Tibial nerve (tissue), 4 donors: ENCODE measurements at places on chromosomes 4 and X. TPM values are rescaled to one million over a fixed set of nuclear protein-coding genes. Genes with fewer than 3 reads are reported as not detected.

GRCh38 chr4:39446842-39447573 is 11.7 kb downstream of the RPL9 start:
- peaks cover 35% of the 10 kb centered on the region for H3K36me3 ChIP-seq
- peaks cover 9% of the 10 kb centered on the region for H3K4me1 ChIP-seq
- peak overlapping the region; percentile 40 for H3K4me3 ChIP-seq
- DNase-seq, result no peak
- H3K27me3 ChIP-seq, result no peaks in the 10 kb centered on the region

DNA sequence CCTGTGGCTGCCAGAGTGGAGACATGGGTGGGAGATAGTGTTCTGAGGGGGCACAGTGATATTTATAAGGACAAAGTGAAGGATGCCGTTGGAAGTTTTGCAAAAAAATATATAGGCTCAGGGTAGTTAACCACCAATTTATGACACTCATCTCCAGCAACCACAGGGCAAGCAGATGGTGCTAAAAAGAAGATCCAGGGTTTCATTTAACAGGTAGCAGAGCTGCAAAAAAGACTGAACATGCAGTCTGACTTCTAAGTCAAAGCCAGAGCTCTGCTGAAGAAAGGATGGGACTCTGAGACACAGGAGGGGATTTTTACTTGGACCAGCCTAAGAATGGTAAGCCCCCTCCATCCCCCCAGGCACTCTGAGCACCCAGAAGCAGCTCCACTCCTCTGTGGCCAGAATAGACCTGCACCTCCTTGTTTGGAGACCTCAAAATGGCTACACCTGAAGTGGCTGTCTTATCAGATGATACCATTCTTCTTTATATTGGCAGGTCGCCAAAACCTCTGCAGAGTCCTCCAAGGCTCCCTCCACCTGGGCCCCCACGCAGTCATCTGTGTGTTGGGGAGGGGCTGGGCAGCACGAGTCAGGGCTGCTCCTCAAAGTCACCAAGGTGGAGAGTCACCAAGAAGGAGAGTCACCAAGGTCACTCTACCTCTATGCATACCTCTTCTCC is 161.4 kb upstream of the FAM9B start:
- no peaks in the 10 kb centered on the region for H3K27me3 ChIP-seq
- no peaks in the 10 kb centered on the region for H3K4me1 ChIP-seq
- H3K27ac ChIP-seq, result no peak overlapping the region
- no peak for DNase-seq
- no peaks in the 10 kb centered on the region for H3K36me3 ChIP-seq
- no peak overlapping the region for H3K4me3 ChIP-seq

- no peak overlapping the region for H3K4me3 ChIP-seq
- H3K4me1 ChIP-seq, result no peaks in the 10 kb centered on the region
- H3K36me3 ChIP-seq, result no peaks in the 10 kb centered on the region
- DNase-seq, result peak; percentile 39
- no peak overlapping the region for H3K27ac ChIP-seq
- no peaks in the 10 kb centered on the region for H3K27me3 ChIP-seq
Observed at GRCh38 chr4:87985097-87985886, 9.8 kb downstream of the SPP1 start.

- no peak for DNase-seq
- H3K27me3 ChIP-seq, result peaks cover 36% of the 10 kb centered on the region
- H3K27ac ChIP-seq, result no peak overlapping the region
Observed at GRCh38 chr4:3461515-3462291, 1.4 kb upstream of the DOK7 start.

DNA sequence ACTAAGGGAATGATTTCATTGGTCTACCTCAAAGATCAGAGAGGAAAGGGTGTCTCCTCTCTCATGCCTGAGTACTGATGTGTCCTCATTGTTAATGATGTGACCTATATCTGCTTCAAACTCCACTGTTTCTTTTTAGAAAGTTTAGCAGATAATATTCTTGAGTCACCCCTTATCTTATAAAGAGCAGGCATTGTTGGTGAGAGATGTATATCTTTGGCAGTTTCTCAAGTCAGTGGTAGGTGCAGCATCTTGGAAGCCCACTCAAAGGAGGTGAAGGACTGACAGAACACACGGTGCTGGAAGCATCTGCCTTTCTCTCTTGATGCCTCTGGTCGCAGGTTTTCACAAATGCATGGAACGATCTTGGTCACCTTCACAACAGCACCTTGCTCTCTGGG is 71.2 kb downstream of the ZNF518B start:
- H3K4me1 ChIP-seq, result no peaks in the 10 kb centered on the region
- no peaks in the 10 kb centered on the region for H3K27me3 ChIP-seq
- H3K27ac ChIP-seq, result no peak overlapping the region
- DNase-seq, result no peak

Gene GAGE12F
- not detected for total RNA-seq

DNA sequence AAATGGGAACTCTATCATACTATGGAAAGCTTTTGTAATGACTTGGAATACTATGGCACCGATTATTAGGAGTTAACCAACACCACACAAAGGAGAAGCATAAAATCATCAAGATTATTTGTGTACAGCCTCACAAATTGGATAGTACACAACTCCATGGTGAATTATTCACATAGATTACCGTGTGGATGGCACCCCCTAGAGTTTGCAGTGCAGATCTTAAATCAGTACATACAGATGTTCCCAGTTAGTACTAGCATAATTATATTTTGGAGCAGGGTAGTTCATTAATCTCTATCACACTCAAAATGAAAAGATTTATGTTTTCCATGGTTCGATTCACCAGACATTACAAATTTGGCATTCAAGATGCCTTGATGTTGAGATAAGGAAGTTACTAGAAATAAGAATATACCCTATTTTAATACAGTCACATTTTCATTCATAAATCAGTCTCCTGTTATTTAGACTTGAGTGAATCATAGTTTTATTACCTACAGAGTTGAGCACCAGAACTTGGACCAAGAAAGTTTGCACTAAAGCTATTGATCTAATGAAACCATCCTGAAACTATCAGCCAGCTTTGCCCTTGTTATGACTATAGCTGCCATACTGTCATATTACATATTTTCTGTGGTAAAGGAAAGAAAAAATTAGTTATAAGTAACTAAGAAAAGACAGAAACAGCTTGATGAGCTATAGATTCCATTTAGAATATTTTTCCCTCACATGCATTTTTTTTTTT is 531.8 kb downstream of the GLUD2 start:
- H3K27me3 ChIP-seq, result no peaks in the 10 kb centered on the region
- no peaks in the 10 kb centered on the region for H3K36me3 ChIP-seq
- DNase-seq, result peak; percentile 4
- H3K4me3 ChIP-seq, result no peak overlapping the region
- no peak overlapping the region for H3K27ac ChIP-seq

GRCh38 chr4:156568041-156568440 is 403.6 kb downstream of the PDGFC start:
- H3K4me1 ChIP-seq, result no peaks in the 10 kb centered on the region
- H3K36me3 ChIP-seq, result no peaks in the 10 kb centered on the region
- DNase-seq, result no peak
- no peak overlapping the region for H3K4me3 ChIP-seq
- no peak overlapping the region for H3K27ac ChIP-seq

GRCh38 chrX:153669901-153670731 is 3.5 kb downstream of the PNCK start:
- no peaks in the 10 kb centered on the region for H3K4me1 ChIP-seq
- no peak overlapping the region for H3K4me3 ChIP-seq
- H3K27ac ChIP-seq, result no peak overlapping the region
- H3K27me3 ChIP-seq, result no peaks in the 10 kb centered on the region

- H3K4me3 ChIP-seq, result no peak overlapping the region
- H3K4me1 ChIP-seq, result no peaks in the 10 kb centered on the region
- H3K27ac ChIP-seq, result no peak overlapping the region
Observed at GRCh38 chr4:97942137-97942536, 201.1 kb downstream of the STPG2 start.

- H3K4me3 ChIP-seq, result no peak overlapping the region
- DNase-seq, result no peak
- H3K36me3 ChIP-seq, result no peaks in the 10 kb centered on the region
- no peaks in the 10 kb centered on the region for H3K4me1 ChIP-seq
- H3K27me3 ChIP-seq, result no peaks in the 10 kb centered on the region
Observed at GRCh38 chrX:1493877-1494510, 41.3 kb upstream of the ASMTL start.

DNA sequence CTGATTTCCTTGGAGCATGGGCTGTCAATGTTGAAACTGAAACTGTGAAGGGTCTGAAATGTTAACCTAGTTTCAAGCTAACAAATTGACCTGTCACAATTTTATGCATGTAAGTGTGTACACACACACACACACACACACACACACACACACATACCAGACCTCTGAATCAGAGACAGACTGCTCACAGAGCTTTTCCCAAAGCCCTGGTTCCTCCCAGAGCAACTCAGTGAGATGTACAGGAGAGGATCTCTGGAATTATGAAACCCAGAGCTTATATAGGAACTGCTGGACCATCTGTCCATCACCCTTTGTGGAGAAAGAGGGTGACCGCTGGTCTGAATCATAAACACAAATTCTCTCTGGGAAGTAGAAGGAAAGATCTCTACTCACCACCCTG is 228.1 kb upstream of the PRPS2 start:
- H3K27me3 ChIP-seq, result no peaks in the 10 kb centered on the region
- DNase-seq, result no peak
- no peak overlapping the region for H3K4me3 ChIP-seq

DNA sequence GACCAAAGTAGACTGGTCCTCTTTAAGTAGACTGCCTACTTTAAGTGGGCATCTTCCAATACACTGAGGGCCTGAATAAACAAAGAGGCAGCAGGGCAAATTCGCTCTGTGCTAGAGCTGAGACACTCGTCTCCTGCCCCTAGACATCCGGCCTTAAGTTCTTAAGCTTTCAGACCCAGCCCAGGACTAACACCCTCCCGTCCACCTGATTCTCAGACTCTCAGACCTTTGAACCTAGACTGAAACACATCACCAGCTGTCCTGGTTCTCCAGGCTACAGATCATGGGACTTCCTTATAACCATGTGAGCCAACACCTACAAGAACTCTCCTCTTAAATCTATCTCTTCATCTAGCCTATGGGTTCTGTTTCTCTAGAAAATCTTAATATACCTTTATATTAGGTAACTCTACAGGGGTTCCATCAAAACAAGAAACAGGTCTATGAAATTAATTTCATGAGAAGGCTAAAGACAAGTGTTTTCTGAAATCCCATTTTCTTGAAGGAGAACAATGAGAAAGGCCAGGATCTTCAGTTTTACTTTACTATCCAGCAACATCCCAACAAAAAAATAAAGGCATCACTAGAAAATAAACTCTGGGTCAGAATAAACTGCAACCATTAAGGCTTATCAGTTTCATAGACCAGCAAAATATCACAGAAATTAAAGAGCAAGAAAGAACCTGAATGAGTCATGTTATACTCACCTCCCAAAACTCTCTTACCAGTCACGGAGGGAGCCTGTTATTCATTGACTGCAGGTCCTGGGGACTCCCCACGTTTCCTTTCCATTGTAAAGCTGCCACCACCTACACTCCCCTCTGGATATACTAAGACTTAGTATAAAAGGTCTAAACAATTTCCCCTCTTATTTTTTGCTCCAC is 14.8 kb downstream of the ADGRA3 start:
- H3K27ac ChIP-seq, result no peak overlapping the region
- no peak for DNase-seq
- no peaks in the 10 kb centered on the region for H3K36me3 ChIP-seq
- H3K4me1 ChIP-seq, result no peaks in the 10 kb centered on the region

DNA sequence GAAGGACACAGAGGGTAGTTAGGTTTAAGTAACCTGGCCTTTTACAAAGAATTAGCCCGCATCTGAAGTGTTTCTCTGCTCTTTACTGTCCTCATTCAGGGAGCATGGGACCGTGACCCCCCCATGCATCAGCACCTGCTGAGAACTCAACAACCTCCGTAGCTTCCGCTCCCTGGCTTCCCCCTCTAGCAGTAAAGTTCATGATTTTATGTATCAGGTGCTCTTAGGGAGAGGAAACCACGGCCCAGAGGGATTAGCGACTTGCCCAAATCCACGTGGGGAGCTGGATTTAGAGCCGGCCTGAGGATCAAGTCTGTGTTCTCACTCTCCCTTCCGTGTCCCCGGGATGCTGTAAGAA is 284.6 kb upstream of the GATB start:
- peak overlapping the region; percentile 35 for H3K4me3 ChIP-seq
- DNase-seq, result no peak
- peaks cover 9% of the 10 kb centered on the region for H3K4me1 ChIP-seq
- H3K27me3 ChIP-seq, result peaks cover 9% of the 10 kb centered on the region

DNA sequence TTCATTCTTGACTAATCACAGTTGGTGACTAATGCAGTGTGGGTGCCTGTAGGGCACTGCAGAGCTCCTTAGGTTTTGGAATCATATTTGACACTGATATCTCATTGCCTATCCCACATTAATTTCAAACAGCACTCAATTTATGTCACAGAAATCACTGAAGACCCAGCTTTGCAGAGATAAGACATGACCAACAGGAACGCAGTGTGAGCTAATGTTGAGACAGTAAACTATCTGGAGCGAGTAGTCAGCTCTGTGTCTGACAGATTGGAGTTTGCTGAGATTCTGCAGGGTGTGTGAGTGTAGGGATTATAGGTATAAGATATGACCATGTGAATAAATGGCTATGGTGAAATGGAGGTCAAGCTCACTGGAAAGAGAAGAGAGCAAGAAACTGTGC is 1586.1 kb upstream of the AGA start:
- no peaks in the 10 kb centered on the region for H3K4me1 ChIP-seq
- H3K4me3 ChIP-seq, result no peak overlapping the region
- no peak overlapping the region for H3K27ac ChIP-seq

Gene CXCL11
- not detected for total RNA-seq
